ENCODE measurements at places on chromosomes 3 and 15.
A peak's percentile ranks its signal among the peaks of the same experiment; 100 is the strongest.

DNA sequence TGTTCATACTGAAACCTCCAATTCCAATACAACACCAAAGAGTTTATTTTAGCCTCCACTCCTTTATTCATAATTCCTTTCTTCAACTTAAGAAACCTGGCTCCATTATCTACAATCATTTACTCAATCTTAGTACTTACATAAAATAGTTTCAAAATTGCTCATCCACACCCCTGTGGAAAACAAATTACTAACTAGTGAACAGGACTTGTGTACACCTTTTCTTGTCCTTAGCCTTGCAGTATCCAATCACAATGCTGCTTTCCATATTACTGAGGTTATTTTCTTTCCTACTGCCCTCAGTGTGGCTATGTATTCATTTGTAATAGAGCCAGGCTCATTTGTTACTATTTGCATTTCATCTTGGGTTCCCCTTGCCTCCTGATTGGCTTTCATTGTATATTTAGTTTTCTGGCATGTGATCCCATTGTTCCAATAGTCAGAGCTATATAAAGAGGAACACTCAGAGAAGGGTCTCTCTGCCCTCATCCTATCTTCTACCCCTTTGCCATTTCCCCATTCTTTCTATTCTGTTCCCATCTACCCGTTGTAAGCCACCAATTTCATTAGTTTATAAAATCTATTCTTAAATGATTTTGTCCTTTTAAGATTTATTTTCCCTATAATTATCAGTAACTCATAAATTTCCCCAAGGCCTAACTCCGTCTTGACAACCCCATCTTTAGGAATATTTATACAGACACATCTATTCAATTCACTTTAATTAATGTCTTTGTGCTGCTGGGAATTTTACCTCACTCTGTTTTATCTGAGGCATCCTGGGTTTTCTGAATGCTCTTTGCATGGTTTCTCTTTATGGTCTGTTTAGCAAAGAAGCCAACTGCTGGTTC lies 67.9 kb upstream of the RBP1 start:
- DNase-seq: no peak

DNA sequence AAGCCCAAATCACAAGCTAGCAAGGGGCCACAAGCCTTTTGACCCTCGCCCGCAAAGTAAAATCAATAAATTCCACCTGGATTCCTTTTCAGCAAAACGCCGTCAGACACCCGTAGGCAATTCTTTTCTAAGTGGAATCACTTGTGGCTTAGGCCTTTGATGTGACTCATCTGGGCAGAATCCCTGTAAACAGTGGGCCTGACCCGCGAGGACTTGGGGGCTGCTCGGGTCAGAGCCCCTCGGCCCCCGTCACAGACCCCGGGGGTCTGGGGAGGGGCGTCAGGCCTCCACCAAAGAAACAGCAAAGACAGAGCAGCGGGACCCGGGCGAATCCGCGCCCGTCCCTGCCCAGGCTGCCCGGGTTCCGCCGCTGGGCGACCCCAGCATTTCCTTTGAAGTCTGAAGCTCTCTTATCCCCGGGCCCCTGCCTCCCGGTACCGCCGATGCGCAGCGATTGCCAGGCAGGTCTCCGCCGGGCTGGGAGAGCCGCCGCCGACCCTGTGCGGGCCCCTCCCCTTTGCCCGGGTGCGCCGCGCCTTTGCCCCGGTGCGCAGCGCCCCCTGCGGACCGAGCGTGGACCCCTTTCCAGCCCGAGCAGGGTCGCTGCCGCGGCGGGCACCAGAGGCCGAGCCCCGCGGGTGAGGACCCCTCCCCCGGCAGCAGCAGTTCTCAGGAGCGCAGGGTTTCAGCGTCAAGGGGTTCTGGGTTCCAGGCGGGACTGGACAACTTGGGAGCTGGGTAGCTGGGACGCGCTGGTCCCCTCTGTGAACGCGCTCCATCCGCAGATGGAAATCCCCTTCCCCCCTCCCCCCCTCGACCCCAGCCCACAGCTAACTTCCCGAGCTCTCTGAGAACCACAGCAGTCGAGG lies 178.3 kb downstream of the UACA start:
- peak; percentile 16 for DNase-seq

GRCh38 chr3:145368748-145369147 lies 792.2 kb downstream of the PLOD2 start:
- no peak for DNase-seq

DNA sequence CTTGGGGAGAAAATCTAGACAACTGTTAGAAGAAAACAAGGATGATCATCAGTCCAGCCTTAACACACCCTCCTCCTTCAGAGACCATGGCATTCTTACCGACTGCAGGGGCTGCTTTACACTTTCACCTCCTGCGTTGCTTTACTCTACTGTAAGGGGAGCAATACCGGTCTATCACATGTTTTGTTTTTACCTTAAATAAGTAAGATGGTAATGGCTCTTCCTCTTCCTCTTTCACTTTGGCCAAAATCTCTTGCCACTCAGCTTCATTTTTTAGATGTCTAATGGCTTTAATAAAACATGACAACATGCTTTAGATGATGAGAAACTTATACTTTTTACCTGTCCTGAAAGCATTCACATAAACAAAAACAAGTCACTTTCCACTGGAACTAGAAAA lies 33.4 kb upstream of the STIMATE start:
- DNase-seq: no peak

DNA sequence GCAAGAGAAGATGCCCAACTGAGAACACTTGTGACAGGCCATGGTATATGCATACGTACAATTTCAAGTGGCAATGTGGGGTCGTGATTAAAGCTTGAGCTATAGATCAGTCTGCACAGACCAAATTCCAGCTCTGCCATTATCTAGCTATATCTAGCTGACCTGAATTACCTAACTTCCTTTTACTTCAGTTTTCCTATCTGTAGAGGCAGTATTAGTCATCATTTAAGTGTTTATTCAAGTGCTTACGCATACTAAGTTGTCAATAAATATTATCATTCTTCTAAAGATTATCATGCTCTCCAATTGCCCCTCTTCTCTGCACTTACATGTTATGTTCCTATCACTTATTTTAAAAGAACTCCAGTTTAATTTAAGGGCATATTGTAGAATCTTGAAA lies 87.9 kb downstream of the ARPP21 start:
- DNase-seq: no peak

- no peak for DNase-seq
Observed at GRCh38 chr3:47005212-47006144, 26.0 kb downstream of the NBEAL2 start.

DNA sequence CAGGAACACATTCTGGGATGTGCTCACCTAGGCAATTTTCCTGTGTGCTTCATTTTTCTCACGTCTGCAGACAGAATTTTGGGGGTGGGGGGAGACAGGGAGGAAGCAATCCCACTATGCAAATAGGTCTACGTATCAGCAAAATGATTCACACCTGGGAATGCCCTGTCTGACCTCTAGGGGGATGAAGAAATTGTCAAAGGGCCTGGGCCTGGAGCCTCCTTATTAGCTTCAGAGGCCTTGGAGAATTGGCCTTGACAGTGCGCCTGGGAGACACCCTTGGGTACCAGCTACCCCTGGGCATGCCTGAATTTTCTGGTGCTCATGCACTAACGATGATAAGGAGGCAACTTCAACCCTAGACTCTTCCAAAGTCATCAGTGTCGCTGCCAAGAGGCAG lies 207.5 kb downstream of the CADPS start:
- DNase-seq: no peak

DNA sequence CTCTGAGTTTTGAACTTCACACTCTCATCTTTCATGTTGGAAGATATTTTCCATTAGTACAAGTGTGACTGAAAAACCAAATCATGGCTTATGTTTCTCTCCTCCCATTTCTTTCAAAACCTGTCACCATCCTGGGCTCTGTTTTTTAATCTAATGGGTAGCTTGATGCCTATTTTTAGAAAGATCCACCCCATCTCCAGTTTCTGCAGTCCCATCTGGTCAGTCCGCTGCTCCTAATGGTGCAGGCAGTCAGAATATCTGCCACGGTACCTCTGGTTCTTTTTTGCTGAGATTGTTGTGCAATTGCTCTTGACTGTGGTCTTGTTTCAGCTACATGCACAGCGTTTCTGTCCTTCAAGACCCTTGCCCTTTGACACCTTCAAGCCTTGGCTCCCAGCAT lies 240.9 kb upstream of the CADM2 start:
- DNase-seq: no peak

GRCh38 chr3:163481738-163482137 lies 1596.6 kb downstream of the SI start:
- no peak for DNase-seq

DNA sequence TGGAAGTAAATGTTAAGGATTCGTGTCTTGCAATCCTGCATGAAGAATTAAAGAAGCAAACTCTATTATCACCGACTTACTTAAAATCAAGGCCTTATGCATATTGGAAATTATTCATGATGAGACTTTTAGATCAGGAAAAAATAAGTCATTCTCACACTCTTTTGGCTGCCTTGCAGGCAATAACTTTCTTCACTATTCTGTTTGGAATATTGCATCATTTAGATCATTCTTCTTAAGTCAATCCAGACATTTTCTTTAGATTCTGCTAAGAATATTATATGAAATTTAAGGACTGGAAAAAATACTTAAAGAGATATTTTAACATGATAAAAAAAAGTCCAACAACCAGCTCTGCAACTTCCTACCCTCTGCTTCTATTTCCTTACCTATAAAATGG lies 245.4 kb downstream of the LRRN1 start:
- no peak for DNase-seq

GRCh38 chr3:128344052-128344735 lies 122.5 kb downstream of the DNAJB8 start:
- DNase-seq: no peak

DNA sequence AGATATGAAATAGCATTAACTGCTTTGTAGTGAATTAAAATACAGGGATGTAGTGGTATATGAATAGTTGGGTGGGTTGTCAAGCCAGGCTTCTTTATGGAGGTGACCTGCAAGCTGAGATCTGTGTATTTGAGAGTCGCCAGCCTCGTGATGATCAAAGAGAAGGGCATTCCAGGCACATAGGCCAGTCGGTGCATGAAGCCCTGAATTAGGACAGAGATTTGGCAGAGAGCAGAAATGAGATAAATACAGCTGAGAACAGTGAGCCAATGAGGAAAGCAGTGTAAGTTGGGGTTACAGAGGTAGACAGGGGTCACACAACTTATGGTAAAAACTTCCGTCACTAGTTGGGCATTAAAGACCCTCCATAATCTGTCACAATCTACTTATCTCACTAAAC lies 641.9 kb downstream of the OTOL1 start:
- DNase-seq: no peak

GRCh38 chr15:65619626-65620290 lies 2.0 kb upstream of the SLC24A1 start:
- DNase-seq: no peak

GRCh38 chr15:100244796-100245486 lies 96.8 kb downstream of the ADAMTS17 start:
- DNase-seq: no peak

DNA sequence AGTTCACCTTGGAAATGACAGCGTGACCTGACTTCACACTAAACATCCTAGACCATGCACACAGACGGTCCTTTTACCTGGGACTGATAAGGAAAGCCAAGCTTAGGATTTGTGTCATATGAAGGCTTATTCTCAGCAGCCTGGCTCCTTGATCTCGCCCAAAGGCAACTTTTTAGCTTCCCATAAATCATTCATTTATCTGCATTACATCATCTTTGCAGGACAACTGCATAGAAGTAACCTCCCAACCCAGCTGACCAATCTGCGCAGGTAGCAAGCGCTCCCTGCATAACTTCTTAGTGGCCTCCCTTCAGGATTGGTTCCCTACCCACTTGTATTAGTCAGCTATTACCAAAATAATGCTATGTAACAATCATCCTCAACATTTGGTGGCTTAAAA lies 389.9 kb upstream of the PROK2 start:
- DNase-seq: no peak

- no peak for DNase-seq
Observed at GRCh38 chr3:160435095-160435494, 14.5 kb downstream of the TRIM59 start.

- no peak for DNase-seq
Observed at GRCh38 chr3:169062501-169062900, 601.0 kb downstream of the MECOM start.

DNA sequence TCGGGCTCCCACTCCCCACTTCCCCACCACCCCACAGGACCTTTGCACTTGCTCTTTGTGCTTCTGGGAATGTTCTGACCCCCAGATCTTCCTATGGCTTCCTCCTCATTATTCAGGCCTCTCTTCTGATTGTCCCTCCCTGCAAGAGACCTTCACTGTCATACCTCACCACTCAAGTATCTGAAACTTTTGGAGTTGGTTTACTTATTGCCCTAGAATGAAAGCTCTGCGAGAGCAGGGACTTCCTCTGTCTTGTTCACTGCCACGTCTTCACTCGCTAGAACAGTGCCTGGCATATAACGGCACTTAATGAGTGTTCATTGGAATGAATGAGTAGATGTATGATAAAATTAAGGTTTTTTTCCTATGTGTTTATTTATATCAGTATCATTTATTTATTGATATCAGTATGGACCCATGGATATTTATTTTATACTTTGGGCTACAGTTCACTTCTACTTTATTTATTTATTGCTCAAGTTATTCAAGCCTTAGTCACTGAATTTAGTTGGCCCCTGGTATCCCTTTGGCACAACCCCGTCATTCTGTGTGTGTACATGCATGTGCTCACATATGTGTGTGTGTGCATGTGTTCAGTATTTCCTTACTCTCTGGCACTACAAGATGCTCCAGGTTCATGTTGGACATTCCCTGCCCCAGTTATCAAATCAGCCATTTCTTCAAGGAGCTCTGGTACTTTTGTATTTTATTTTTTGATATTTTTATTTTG lies 197.6 kb downstream of the THSD4 start:
- DNase-seq: no peak

- no peak for DNase-seq
Observed at GRCh38 chr15:52005748-52006701, 13.0 kb upstream of the MAPK6 start.

DNA sequence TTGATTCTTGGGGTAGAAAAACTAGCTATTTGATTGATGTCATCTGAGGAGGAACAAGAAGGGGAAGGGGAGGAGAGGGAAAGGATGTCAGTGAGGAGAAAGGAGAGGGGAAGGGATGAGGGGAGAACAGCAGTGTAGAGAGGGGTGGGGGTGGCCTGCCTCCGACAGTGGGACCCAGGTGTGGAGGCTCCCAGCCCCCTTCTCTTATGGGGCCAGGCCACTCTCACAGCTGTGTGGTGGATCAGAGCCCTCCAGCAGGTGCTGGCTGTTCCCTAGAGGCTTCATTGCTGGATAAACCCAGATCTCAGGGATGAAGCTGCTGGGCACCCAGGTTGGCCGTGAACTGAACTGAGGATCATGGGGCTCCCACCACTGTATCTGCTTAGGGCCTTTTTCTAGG lies 264.5 kb downstream of the CHST2 start:
- DNase-seq: no peak
